Activated gamma-delta T cell treated with Interleukin-2 at 50 U/mL for 16 hours (primary cell): ENCODE measurements at places on chromosomes 13 and 19.

DNA sequence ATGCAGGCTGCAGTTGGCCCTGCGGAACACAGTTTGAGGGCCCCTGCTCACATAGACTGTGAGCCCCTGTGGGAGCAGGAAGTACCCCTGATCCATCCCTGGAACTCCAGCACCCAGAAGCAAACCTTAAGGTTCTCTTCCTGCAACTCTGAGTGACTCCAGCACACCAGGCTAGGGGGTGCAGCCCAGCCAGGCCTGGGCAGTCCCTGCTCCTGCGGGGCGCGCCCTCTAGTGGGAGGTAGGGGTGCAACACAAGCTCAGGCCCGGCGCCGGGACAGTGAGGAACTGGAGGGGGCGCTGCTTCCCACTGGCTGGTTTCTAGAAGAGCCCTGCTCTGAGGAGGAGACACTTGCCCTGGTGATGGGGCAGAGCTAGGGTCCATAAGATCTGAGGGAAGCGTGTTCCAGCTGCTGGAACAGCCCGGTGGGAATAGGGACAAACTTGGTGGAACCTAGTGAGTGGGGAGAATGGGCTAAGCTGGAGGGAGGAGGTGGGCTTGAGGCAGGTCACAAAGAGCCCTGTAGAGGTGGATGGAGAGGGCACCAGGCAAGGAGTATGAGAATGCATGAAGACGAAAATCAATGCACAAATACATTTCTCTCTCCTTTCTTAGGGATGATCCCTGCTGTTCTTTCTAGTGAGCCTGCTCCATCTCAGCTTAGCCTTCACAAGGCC, 5.0 kb downstream of the ZSCAN5A start:
- DNase-seq = peak; percentile 39

DNA sequence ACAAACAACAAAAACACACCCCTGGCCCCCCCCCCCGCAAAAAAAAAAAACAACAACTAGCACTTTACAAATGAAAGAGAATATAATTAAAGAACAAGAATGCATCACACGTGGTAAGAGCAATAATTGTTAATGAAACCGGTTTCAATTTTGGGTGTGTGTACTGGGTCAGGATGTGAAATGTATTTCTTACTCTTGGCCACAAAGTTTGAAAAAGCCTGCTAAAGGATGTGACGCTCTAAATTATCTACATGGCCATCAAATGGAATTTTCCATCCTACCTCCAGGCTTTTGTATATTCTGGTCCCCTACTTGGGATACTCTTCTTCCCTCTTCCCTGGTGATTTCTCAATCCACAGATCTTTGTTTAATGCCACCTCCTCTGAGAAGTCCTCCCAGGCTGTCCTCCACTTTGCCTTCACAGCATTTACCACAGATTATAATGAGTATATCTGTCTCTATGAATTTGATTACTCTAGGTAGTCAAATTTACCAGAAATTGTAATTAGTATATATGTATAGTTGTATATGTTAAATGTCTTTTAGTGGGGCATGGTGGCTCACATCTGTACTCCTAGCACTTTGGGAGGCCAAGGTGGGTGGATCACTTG, 2.1 kb downstream of the SARS2 start:
- no peak for DNase-seq

- DNase-seq = no peak
Observed at GRCh38 chr19:55693336-55693974, 18.4 kb downstream of the EPN1 start.

- DNase-seq = no peak
Observed at GRCh38 chr19:1255186-1256161, 7.1 kb downstream of the MIDN start.

GRCh38 chr19:56689198-56689597, 17.6 kb upstream of the ZNF835 start:
- DNase-seq = no peak

GRCh38 chr13:79382545-79383275, 23.3 kb downstream of the RBM26 start:
- no peak for DNase-seq

GRCh38 chr13:44930963-44931623, 58.2 kb downstream of the NUFIP1 start:
- no peak for DNase-seq
